Hematopoietic multipotent progenitor cell treated with erythropoietin and hydrocortisone succinate and interleukin-3 and kit ligand, for 8 days (in vitro differentiated cells): ENCODE measurements at places on chromosomes 12 and 14.

- DNase-seq, result no peak
These were observed 47.2 kb upstream of the CTDSP2 start for GRCh38 chr12:57893431-57894353.

DNA sequence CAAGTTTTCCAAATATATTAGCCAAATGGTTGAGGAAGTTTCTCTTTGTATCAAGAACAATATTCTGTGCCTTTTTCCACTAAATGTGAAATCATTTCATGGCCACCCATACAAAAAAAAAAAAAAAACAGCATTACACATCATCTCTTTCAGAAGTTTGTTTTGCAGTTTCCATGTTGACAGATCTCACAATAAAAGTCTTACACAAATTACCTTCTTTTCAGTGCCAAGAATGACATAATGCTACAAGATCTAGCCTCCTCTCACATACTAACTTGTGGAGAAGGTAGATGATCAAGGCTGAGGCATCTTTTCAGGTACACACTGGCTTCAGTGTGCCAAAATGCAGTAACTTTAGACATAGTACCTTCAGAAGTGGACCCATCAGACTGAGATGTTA lies 35.3 kb downstream of the PRKD1 start:
- no peak for DNase-seq

GRCh38 chr12:114440270-114441038 lies 34.5 kb upstream of the TBX5 start:
- DNase-seq, result no peak

- DNase-seq, result no peak
These were observed 12.7 kb downstream of the TGFB3 start for GRCh38 chr14:75969126-75969525.

DNA sequence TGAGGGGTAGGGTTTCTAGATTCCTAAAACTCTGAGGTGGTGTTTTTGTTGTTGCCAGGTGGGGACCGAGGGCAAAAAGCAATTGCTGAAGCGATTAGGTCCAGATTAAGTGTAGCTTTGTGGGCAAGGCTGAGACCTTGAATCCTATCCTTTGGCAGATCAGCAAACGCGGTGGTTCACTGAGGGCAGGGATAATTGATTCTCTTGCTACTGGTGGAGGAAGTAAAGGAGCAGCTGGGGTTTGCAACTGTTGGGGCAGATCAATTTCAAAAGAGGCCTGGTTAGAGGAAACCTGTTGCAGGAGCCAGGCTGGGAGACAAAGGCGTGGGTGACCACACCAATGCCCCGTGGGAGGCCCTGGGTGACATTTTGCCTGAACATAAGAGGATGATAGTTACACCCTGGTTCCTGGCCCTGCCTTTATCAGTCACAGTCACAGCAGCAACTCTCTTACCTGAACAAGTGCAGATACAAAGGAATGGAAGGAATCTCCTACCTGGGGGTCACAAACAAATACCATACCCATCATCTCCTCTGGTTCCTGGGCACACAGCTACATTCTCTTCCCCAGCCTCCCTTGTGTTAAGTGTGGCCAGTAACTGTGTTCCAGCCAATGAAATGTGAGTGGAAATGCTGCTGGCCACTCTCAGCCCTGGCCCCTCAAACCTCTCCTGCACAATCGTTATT lies 43.3 kb upstream of the RASSF3 start:
- no peak for DNase-seq

- no peak for DNase-seq
These were observed 113.3 kb downstream of the CALM1 start for GRCh38 chr14:90510159-90510558.

GRCh38 chr12:103442822-103443221 lies 52.9 kb downstream of the C12orf42 start:
- DNase-seq, result no peak

GRCh38 chr14:68131907-68132306 lies 312.3 kb downstream of the RAD51B start:
- DNase-seq, result no peak

DNA sequence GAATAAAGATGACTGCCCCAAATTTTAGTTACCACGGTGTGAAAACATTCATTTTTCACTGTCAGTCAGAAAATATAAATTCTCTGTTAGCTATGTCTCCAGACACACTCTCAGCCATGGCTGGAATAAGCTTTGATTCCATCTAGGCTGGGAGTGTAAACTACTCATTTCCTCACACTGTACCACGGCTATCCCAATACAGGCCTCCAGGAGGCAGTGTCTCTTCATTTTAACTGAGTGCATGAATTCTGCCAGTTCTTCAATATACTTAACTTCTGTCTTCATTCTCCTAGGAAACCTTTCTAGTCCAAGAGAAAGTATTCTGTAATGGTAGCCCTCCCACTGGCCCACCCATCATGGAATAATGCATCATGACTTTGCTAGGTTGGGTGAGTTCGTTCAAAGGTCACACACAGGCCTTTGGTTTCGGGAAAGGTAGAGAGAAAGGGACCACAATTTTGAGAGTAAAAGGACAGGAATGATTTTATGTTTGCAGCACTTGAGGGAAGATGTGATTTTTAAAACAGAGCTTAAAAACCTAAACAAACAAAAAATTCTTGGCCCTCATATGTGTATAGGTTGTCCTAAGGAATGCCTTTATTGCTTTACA lies 381.1 kb downstream of the SEC23A start:
- DNase-seq, result peak; percentile 63

GRCh38 chr12:31574803-31575575 lies 15.9 kb downstream of the DENND5B start:
- DNase-seq, result no peak

DNA sequence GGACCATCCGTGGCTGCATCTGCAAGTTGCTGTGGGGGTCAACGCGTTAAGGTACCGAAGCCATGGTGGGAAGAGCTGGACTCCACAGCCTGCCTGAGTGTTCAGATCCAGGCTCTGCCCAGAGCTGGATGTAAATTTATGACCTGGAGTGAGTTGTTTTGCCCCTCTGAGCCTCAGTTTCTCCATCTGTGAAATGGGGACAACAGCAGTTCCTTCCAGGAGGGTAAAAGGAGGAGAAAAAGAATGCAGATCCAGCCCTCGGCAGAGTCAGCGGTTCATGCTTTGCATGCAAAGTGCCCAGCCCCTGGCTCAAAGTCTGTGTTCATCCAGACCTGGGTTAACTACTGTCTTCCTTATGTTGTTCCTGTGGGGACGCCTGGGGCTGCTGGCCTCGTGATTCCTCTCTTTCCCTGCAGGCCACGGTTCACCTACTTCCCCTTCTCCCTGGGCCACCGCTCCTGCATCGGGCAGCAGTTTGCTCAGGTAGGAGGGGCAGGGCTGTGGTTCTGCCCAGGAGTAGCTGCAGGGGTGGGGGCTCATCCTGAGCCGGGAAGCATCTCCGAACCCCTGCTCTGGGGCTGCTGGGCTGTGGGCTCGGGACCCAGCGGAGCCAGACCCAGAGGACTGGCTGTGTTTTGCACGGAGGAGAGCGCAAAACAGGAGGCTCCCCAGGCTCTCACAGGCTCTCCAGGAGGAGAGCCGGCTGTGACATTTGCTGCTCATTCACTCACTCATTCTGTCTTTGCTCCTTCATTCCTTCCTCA lies 41.9 kb downstream of the CYP46A1 start:
- no peak for DNase-seq

DNA sequence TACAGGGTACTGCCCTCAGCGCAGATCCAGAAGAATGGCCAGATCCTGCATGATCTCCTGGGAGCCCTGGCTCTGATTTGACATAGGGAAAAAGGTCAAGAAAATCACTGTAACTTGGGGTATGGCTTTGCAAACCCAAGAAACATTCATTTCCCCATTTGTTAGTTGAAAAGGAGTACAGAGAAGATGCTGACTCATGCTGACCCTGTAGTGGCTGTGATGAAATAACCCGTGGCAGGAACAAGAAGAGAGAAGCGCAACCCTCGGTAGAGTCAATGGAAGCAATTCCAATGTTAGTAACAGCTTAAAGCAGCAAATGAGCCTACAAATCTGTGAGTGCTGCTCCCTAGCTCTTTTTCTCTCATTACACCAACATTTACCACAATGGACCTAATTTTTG lies 281.6 kb upstream of the NPAS3 start:
- peak; percentile 13 for DNase-seq

GRCh38 chr14:51441001-51441400 lies 201.0 kb downstream of the TMX1 start:
- no peak for DNase-seq

DNA sequence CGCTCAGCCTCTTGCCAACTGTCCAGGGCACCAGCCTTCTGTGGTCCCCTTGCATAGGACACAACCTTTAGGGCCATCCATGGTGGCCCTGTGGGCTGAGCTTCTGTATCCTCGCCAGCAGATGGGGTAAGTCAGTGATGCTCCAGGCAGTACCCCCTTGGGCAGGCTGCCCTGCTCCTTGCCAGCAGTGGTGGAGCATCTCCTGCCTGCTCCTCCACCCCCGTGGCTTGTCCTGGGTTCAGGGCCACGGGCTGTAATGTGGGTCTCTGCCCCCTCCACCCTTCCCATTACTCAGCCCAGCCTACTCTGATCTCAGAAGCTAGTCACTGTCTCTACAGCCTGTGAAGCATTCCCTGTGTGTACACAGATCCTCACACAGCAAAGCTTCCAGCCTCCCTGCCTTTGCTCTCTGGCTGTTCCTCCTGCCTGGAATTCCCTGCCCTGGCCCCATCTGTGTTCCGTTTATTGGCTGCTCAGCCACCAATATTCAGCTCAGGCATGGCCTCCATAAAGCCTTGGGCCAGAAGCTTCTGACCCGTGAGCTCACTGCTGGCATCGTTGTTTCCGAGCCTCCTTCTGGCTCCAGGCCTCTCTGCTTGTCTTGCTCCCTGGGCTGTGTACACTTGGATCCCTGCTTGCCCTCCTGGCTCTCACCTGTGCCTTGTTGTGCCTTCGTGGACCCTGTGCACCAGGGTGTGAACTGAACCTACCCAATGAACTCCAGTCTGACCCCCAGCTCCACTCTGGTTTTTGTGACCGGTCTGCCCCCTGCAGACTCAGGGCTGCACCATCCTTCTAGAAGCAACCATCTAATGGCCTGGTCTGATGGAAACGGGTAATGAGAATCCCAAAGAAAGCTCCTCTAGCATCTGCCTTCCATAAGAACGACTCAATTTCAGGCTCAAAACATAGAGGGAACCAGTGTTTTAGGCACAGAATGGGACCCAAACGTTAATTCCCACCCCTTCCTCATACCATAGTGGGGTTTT lies 177.0 kb upstream of the PRMT8 start:
- DNase-seq, result peak; percentile 19

- no peak for DNase-seq
These were observed 206.5 kb downstream of the ETV6 start for GRCh38 chr12:11855983-11856374.

- DNase-seq, result no peak
These were observed 2.5 kb upstream of the SOS2 start for GRCh38 chr14:50233951-50234250.

DNA sequence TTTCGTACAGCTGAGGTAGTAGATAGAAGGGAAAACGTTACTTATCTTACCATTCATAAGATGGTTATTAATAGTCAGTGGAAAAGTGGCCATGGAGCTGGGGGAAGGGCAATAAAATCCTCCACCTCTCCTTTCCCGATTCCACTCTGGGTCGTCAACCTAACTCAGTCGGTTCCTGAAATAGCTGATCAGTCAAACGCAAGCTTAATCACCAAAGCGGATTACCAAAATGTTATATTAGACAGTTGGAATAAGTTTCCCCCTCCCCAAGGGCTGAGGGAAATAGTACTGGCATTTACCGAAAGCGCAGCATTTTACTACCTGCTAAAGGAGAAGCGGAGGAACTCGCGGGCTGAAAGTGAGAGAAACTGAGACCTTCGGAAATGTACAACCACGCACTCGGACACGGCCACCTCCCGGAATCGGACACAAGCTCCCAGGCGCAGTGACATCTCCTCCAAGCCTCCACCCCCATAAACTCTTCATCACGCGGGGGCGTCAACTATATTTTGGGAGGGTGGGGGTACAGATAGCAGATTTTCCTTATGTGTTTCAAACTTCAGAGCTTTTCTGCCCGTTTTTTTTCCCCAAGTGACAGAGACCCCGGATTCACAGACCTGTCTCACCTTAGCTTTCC lies 1.2 kb downstream of the PPM1H start:
- DNase-seq, result peak; percentile 36

GRCh38 chr14:91415794-91416743 lies 1.6 kb downstream of the CCDC88C start:
- peak; percentile 47 for DNase-seq

DNA sequence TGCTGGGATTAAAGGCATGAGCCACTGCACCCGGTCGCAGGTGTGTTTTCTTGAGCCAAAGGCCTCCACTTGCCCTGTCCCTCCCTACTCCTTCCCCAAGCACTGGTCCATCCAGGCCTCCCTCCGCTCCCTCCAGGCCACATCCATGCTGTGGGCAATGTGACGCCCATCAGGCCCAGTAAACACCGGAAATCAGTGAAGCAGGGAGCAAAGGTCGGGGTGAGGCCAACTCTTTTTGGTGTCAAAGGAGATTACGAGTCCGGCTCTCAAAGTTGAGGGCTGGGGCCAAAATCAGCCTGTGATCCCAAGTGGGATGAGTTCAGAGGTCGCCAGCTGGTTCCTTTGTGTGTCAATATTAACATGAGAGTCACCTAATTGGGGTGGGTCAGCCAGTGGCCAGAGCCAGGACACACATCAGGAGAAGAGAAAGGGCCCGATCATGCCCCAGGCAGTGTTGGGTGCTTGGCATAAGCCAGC lies 195.7 kb downstream of the RBM19 start:
- DNase-seq, result no peak

DNA sequence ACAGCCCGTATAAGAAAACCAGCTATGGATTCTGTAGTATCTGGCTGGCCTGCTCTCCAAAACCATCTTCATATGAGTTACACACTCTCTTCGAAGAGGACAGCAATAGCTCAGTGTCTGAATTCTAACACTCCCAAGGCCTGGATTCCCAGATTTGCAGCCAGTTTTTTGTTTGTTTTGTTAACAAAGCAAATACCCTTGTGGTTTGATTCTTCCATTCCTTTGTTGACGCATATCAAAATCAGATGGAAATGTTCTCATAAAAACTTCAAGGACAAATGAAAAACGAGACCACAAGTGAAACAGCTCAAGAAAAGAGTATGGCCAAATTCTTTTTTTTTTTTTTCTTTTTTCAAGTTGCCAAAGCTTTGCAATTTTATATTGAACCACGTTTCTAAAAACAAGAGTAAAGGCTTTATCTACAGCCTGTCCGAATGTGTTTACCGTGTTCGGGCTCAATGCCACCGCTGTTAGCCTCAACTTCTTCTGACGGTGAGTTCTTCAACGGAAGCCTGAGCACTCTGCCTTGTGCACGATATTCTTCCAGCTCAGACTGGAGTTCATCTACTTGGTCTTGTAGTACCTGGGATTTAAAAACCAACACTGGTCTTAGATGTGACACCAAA lies 67.5 kb downstream of the NIN start:
- no peak for DNase-seq

DNA sequence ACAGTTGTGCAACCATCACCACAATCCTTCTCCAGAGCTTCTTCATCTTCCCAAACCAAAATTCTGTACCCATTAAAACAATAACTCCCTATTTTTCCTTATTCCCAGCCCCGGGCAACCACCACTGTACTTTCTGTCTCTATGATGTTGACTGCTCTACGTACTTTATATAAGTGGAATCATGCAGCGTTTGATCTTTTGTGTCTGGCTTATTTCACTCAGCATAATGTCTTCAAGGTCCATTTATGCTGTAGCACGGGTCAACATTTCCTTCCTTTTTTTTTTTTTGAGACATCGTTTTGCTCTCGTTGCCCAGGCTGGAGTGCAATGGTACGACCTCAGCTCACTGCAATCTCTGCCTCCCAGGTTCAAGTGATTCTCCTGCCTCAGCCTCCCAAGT lies 162.7 kb upstream of the GSC start:
- no peak for DNase-seq
